ENCODE measurements at places on chromosomes 1 and 21.
A peak's percentile ranks its signal among the peaks of the same experiment; 100 is the strongest.

GRCh38 chr1:102941366-102941947 lies 166.9 kb downstream of the COL11A1 start:
- peak; percentile 70 for DNase-seq

GRCh38 chr1:57832612-57833011 lies 408.8 kb upstream of the DAB1 start:
- DNase-seq: no peak

DNA sequence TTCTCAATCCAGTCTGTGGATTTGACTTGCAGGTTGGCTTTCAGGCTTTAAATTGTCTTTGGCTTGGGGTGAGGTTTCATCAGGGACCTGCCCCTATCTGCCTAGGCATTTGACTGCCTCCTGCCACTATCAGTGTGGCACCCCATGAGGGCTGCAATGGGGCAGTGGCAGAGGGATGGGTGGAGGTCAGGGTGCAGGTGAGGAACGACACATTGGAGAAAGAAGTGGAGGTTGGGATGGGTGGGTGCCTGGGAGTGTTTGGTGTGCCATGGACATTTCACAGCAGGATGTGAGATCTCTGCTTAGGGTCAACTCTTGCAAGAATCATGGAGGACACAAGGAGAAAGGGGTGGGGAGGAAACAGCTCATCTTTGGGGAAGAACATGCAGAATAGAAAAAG lies 625.1 kb downstream of the PTPRU start:
- no peak for DNase-seq

DNA sequence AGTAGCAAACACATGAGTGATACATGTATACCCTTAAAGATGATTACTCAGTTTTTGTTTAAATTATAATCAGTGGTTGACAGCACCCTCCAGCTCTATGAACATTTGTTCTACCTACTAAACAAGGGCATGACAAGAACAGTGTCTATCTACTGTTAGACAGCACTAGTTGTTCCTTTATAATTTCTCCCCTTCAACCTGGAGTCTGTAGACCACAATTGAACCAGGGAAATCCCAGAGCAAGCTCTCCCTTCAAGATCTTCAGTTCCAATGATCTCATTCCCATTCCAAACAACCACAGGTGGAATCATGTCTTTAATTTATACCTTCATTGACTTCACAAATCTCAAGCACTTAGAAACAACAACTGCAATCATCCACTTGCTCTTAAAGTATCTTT lies 216.1 kb downstream of the HHIPL2 start:
- peak; percentile 12 for DNase-seq

DNA sequence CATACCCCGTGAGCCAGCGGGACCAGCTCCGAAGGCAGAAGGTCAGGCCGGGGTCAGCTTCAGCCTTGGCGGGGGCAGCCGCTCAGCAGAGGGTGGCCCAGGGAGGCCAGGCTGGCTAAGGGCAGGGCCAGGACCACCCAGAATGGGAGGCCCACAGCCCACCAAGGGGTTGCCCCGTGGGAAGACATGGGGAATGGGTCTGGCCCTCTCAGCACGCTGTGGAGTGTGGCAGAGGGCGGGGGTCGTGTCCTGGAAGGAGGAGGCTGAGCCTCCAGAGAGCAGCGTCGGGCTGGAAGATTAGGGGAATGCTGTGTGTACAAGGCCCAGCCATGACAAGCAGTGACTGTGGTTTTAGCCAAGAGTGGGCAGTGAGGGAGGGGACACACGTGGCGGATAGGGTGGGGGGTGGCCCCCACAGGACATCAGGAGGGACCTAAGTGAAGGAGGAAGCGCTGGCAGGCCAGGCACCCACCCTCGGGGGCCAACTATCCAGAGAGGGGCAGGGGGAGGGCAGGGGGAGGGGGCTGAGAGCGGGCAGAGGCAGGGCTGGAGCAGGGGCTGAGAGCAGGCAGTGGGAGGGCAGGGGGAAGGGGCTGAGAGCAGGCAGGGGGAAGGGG lies 43.9 kb upstream of the POFUT2 start:
- no peak for DNase-seq

- peak; percentile 76 for DNase-seq
Observed at GRCh38 chr1:45929257-45929687, 125.9 kb downstream of the MAST2 start.

- no peak for DNase-seq
Observed at GRCh38 chr1:230174041-230174440, 107.0 kb downstream of the GALNT2 start.

- DNase-seq: no peak
Observed at GRCh38 chr21:37342046-37342632, 24.4 kb upstream of the DYRK1A start.

- DNase-seq: no peak
Observed at GRCh38 chr1:58804853-58805565, 21.2 kb upstream of the JUN start.

DNA sequence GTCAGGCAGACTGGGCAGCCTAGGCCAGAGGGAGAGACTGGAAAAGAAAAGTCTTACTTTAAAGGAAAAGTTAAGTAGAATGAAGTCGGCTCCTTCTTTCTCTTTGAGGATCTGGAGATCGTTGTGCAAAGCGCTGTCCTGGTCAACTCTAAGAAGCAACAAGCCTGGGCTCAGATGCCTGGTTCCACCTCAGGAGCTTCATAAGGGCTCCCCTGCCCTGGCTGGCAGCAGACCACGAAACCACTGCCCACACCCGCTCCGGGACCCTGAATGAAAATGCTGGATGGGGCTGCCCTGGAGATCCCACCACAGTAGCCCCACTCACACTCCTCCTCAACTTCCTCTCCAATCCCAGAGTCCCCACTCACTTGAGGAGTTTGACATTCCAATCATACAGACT lies 6.4 kb downstream of the UBE2Q1 start:
- DNase-seq: no peak

GRCh38 chr21:35530766-35531165 lies 481.7 kb upstream of the RUNX1 start:
- no peak for DNase-seq

DNA sequence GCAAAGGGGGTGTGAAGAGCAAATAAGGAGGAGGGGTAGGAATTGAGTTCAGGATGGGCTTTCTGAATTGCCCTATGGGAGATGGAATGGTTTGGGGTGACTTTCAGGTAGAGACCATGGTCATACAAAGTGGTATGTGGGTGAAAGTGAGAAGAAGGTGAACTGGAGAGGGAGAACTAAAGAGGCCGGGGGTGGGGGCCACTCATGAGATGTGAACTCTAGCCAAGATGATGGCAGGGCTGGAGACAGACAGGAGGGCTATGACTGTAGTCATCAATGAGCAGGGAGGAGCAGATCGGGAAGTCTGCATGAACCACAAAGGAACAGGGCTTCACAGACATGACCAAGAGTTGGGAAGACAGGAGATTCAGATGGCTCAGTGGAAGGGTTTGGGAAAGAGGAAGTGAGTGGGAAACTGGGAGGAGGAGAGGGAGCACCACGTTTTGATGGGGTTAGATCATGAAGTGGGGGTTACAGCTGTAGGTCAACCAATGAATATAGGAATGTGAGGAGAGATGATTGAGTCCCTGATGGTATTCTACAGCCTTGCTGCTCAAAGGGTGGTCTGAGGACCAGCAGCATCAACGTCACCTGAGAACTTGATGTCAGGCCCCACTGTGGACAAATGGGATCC lies 20.7 kb upstream of the LRRC8D start:
- DNase-seq: no peak

All from EH (cell line).